ENCODE measurements at places on chromosomes 5 and 9.

GRCh38 chr5:16542236-16542635 is 74.6 kb downstream of the RETREG1 start:
- no peak for DNase-seq

DNA sequence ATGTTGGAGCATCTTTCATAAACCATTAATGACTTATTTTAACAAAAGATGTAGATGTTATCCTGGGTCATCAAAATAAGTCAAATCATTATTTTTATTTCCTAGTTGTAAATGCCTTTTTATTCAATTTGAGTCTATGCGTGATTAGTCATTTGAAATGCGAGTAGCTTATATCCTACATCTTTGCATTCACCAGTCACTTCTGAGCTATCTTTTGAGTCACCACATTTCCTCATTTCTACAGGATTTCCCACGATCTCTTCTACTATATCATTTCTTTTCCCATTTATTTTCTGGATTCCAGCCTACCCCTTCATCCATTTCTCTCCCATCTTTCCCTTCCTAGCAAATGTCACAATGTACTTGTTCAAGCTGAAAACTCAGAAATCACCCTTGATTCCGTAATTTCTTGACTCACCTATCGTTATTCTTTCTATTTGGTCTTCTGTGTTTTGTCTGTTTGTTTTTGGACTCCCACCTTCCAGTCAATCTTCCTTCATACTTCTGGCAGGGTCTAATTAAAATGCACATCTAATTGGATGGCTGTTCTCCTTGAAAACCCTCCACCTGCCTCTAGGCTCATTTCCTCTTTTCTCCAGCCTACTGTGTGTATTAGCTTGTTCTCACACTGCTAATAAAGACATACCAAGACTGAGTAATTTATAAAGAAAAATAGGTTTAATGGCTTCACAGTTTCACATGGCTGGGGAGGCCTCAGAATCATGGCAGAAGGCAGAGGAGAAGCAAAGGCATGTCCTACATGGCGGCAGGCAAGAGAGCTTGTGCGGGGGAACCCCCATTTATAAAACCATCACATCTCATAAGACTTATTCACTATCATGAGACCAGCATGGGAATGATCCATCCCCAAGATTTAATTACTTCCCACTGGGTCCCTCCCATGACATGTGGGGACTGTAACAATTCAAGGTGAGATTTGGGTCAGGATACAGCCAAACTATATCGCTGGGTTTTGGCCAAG is 112.4 kb downstream of the MEF2C start:
- no peak for DNase-seq

DNA sequence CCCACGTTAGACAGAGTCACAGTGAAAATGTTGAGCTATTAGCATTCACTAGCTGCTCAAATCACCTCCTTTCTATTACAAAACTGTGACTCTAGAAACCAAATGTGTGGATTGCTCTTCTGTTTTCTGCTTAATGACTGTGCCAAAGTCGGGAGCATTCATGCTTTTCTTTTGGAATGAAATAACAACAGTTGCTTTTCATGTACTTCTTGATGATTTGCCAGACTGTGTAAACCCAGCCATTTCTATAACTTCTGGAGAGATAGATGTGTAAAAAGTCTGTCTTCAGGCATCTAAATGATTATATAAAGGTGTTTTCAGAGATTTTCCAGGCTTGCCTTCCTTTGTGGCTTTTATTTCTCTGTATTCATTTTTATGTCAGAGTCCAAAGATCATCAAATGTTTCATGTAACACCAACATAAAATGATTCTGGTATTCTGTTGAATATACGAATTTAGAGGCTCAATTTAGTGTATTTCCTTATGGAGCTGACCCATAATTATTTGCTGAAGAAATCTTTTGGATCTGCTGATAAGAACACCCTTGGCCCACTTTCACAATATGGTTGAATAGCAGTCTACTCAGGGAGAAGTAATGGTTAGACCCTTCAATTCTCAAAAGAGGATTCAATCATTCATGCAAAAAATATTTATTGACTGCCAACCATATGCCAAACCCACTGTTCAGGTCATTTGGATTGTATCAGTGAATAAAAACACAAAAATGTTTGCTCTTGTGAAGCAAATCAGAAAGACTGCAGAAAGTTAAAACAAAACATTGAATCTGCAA is 581.2 kb downstream of the CDH18 start:
- no peak for DNase-seq

- DNase-seq = peak; percentile 74
These were observed 101.8 kb downstream of the ESM1 start for GRCh38 chr5:54883374-54884194.

GRCh38 chr5:78761840-78762239 is 113.3 kb upstream of the LHFPL2 start:
- no peak for DNase-seq

DNA sequence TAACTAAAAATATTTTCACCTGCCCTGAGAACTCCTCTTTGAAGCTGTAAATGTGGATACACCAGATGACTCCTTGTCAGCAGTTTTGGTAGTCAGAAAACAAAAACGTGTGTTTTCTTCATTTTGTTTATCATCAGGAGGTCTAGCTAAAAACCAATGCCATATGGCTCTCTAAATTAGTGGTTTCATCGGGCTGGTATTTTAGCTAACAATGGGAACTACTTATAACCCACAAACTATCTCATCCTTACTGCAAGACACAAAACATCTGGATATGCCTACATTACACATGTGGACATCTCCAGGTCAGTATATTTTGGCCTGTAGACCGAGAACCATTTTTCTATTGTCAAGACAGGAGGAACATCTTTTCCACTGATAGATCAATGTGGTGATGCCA is 56.2 kb downstream of the GAS1 start:
- DNase-seq = no peak

DNA sequence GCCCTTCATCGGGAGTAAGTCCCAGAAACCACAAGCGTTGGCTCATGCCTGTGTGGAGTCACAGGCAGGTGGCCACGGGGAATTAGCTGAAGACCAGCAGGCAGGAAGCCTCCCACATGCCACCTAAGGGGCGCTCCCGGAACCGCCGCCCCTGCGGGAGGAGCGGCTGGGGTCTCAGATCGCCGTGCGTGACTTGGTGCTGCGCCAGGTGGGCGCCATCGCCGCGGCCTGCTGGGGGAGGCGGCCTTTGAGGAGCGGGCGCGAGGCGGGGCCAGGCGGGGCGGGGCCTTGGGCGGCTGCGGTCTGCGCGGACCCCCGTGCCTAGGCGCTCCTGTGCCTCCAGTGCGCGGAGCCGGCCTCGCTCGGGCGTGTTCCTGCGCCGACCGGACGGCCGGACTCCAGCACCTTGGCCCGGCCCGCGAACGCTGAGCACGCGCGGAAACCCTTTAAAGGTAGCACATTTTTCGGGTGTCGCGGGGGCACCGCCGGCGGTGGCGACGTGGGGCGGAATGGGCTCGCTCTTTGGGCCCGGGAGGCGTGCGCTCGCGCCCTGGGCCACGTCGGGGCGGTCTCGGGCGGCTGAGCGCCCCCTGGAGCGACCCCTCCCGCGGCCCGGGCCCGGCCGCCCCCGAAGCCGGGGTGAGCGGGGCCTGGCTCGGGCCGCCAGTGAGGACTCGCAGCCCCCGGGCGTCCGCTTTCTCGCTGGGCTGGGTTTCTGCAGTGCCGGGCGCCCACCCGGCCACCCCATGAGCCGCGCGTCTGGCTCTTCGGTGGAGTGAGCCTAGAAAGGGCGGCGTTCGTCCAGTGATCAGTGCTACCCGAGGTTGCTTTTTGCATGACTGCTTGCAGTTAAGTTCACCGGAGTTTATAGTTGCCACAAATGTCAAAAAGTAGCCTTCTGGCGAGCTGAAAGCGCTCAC is 24.5 kb downstream of the LECT2 start:
- peak; percentile 84 for DNase-seq

DNA sequence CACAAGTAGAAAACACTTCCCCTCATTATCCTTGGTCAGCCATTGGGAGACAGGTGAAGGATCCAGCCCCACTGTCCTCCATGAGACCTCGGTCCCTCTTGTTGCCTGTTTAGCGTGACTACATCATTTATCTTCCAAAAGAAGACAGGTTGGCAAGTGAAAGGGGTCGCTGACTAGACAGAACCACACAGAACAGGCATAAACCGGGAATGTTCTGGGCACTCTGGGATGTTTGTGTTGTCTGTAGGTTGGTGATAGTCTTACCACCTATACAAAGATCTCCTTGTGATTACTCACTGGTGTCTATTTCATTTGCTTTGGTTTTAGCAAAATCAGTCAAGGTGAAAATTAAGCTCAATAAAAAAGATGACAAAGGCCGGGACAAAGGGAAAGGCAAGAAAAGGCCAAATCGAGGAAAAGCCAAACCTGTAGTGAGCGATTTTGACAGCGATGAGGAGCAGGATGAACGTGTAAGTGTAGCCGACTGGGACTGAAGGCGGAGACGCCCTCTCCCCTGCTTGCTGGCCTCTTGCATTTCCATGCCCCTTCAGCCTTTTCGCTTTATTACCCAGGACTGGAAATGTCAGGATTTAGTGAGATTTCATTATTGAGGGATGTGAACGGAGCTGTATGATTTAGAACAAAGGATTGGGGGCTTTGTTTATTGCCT is 175.9 kb downstream of the SMARCA2 start:
- DNase-seq = no peak

- peak; percentile 91 for DNase-seq
These were observed 141.5 kb downstream of the GABRG2 start for GRCh38 chr5:162209005-162209605.

- DNase-seq = no peak
These were observed 42.2 kb upstream of the UGT3A2 start for GRCh38 chr5:36108758-36109460.

- DNase-seq = no peak
These were observed 40.8 kb upstream of the GLRX start for GRCh38 chr5:95863383-95863757.

GRCh38 chr5:111415053-111415452 is 97.3 kb downstream of the STARD4 start:
- DNase-seq = no peak

DNA sequence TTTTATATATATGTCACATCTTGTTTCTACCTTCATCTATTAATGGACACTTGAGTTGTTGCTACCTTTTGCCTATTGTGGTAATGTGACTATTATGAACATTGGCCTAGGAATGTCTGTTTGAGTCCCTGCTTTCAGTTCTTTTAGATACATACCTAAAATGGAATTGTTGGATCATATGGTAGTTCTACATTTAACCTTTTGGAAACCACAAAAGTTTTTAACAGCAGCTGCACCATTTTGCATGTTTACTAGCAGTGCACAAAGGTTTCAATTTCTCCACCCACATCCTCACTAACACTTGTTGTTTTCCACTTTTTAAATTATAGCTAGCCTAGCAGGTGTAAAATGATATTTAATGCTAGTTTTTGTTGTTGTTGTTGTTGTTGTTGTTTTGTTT is 88.4 kb downstream of the GALNT10 start:
- no peak for DNase-seq

DNA sequence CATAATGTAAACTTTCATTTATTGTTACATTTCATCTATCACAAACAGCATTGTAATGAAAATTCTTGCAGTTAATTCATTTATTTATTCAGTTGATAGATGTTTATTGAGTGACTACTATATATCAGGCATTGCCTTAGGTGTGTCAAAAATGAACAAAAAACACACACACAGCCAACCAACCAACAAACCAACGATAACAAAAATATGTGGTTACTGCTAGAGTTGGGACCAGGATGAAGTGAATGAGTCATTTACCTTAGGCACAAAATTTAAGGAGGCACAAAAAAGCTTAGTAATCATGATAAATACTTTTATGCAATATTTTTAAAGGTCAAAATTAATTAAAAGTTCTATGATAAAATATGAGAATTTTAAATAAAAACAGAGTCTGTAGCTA is 223.4 kb downstream of the CSNK1G3 start:
- DNase-seq = no peak

DNA sequence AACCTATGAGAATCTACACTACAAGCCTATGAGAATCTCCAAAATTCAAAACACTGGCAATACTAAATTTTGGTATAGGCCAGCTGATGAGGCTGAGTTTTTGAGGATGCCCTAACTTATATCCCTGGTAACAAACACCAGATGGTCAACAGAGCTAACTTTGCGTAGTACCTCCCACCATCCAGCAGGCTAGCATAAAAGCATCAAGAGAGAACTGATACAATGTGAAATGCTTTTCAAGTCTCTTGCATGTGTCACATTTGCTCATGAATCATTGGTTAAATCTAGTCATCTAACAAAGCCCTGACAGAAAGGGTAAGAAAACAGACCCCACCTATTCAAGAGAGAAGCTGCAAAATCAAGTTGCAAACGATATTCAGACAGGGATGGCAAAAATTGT is 1609.7 kb upstream of the CDH9 start:
- no peak for DNase-seq

DNA sequence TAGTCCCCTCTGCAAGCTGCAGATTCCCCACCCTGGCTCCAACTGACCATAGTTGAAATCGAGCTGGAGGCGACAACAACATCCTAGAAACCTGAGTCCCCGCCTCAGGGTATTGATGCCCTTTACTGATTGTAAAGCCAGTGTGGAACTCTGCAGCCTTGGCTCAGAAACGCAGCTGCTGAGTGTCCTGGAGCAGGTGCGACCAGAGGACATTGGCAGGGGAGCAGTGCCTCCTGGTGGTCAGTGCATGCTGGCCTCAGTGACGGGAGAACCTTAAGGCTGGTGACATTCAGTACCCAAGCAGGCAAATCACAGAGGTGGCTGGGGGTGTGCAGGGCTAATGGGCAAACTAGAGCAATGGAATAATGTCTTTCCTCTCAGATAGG is 20.4 kb upstream of the ZNF354B start:
- DNase-seq = peak; percentile 84

DNA sequence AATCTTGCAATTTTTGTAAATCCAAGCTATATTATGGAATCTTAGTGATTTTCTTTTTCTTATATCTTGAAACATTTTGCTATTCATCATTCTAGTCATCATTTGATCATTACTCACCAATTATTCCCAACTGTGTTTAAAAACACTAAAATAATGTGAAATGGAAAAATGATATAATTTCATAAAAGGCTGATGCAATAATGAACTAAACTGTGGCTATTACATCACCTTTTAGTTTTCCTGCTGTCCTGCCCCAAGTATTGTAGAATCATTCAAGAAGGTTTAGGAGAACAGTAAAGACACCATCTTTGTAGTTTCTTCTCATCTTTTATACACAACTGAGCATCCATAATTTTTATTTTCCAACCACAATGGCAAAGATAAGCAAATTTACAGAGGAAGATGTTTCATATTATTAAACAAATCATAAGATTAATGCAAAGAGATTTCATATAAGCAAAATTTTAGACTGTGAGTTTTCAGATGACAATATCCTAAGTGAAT is 431.0 kb upstream of the SLC30A5 start:
- no peak for DNase-seq

DNA sequence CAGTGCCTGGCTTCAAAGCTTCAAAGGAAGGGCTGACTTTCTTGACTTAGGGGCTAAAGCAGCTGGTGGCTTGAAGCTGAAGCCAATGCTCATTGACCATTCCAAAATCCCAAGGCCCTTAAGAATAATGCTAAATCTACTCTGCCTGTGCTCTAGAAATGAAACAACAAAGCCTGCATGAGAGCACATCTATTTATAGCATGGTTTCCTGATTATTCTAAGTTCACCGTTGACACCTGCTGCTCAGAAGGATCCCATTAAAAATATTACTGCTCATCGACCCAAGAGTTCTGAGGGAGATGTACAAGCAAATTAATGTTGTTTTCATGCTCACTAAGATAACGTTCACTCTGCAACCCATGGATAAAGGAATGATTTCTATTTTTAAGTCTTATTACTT is 6.7 kb downstream of the TMEM174 start:
- no peak for DNase-seq

- DNase-seq = no peak
These were observed 168.0 kb upstream of the SPRY4 start for GRCh38 chr5:142492781-142493281.

GRCh38 chr9:34628656-34629490 is at the start of gene ARID3C:
TSS of gene ARID3C (minus strand) at chr9:34629066. CDS start at chr9:34628014, 1,052 bp downstream.
- DNase-seq = peak; percentile 75

GRCh38 chr5:154476354-154477205 is 1.4 kb downstream of the HAND1 start:
- DNase-seq = no peak
